ENCODE measurements at places on chromosomes 12 and 14.

DNA sequence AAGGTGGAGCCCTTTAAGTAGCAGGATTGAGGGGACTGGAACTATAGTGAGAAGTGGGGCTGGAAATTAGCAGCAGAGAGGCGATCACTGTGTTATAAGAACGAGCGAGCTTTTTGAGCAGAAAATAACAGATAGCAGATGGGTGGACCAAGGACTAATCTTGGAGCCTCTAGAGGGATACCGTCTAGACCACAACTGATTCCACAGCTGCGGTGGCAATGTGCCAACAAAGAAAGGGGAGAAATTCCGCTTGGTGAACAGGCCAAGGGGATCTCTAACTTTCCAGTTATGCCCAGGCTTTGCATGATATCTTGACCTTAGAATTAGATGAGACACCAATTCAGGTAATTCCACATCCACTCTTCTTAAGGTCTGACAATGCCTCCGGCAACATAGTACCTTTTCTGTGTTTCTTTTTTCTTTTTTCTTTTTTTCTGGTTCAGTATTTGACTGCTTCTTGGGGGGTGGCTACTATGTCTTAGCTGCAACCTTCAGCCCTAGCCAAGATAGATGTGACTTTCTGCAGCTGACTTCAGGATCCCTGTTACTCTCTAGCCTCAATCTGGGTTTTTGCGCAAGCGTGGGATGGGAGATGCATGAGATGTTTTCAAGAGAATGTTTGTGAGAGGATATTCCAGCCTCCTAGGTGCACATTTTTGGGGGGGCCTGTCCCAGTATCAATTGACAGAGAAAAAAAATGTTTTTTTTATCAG lies 143.4 kb upstream of the CPSF6 start:
- DNase-seq: no peak

GRCh38 chr12:24743941-24744793 lies 204.7 kb downstream of the BCAT1 start:
- no peak for DNase-seq

- DNase-seq: no peak
Measured at GRCh38 chr14:73239393-73240241, 2.3 kb downstream of the PAPLN start.

DNA sequence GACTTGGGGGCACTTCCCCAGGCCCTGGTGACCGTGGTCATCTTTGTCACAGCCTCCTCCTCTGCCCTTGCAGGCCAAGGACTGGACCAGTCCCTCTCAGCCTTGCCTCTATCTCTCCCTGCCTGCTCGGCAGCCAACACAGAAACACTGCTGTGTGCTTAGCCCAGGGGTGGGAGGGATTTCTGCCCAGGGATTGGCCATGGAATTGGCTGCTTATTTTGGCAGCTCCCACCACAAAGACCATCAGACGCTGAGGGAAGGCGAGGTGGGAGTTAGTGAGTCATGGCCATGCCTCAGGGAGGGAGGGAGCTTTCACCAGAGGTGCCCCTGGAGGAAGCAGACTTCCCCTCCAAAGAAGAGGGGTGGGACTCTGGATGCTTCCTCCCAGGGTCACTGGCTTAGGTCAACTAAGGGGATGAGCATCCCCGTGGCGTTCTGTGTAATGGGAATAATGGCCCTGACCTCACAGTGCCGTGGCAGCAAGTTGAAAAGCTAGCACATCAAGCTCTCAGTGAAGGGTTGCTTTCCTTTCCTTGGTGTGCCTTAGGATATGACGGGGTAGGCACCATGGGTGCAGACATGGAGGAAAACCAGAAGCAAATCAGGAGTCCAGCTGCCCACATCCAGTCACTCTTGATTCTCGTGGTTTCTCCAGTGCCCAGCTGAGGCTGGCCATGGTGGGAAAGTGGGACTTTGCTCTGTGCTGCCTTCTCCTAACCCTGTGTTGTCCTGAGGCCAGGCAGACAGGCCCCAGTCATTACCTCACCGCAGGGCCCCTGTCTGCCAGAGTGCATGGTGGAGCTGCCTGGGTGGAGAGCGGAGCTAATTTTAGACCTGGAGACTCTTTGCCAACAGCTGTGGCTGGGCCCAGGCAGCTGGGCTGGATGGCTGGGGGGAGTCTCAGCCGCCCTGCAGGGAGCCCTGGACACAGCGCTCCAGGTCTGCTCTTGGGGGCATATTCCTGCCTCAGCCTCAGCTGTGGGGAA lies 21.4 kb downstream of the B4GALNT3 start:
- no peak for DNase-seq

DNA sequence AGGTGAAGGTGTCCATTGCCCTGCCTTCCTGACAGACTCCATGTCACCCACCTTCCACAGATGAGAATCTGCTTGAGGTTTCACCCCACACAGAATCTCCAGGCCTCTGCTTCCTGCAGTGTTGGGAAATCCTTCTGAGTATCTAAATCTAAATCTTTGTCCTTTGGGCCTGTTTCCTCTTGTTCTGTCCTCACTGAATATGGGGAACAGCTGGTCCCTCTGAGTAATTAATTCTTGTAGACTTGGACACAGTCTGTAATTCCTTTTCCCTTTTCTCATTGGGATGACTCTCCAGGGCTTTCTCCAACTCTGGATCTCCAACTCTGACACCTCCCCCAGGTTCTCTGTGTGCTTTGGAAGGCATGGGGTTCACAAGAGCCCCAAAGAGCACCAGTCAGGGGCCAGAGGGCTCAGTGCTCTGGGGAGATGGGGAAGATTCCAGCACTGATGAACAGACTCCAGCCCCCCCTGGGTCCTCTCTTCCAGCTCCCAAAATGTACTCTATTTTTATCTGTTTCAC lies 2.3 kb upstream of the ACVRL1 start:
- no peak for DNase-seq

DNA sequence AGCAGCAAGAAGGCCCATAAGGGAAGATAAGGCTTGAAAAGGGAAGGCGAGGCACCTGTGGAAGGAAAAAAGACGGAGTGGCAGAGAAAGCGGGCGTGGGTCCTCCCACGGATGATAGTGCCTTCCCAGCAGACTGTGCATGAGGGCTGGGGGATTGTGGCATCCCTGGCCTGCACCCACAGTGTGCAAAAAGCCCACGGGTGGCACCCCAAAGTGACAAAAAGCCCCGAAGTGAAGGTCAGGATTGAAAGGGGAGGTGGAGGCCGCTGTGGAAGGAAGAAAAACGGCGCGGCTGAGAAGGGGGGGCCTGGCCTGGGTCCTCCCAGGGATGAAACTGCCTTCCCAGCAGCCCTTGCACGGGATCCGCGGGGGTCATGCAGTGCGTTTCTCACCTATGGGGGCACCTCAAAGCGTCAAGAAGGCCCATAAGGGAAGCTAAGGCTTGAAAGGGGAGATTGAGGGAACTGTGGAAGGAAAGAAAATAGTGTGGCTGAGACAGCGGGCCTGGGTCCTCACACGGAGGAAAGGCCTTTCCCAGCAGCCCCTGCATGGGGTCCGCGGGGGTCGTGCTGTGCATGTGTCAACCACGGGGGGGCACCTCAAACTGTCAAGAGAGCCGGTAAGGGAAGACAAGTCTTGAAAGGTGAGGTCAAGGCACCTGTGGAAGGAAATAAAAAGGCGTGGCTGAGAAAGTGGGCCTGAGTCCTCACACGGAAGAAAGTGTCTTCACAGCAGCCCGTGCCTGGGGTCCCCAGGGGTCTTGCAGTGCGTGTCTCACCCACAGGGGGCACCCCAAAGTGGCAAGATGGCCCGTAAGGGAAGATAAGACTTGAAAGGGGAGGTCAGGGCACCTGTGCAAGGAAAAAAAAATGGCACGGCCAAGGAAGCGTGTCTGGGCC lies 274.1 kb downstream of the ALG10 start:
- DNase-seq: no peak

GRCh38 chr14:59146484-59146883 lies 42.0 kb upstream of the DAAM1 start:
- no peak for DNase-seq

- DNase-seq: no peak
Measured at GRCh38 chr12:53829130-53829819, 77.5 kb upstream of the CISTR start.

- no peak for DNase-seq
Measured at GRCh38 chr12:90423965-90424364, 531.0 kb downstream of the CCER1 start.

- DNase-seq: no peak
Measured at GRCh38 chr14:39467889-39468524, 35.8 kb upstream of the FBXO33 start.

DNA sequence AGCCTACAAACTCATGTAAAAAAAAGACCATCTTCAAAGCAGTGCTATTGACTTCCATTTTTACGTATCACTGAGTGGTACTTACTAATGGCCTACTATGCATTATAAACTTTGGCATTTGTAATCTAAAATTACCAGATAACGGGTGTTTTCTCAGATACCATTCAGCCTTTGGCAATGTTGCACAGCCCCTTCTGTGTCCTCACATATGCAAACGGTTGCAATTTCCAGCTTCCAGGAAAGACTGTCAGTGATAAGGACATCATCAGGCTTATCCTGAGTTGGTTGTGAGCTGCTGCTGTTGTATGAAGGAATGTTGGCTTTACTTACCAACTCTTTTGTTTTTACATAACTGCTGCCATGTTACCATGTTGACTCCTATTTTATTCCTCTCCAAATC lies 1.6 kb upstream of the SLC6A13 start:
- no peak for DNase-seq

DNA sequence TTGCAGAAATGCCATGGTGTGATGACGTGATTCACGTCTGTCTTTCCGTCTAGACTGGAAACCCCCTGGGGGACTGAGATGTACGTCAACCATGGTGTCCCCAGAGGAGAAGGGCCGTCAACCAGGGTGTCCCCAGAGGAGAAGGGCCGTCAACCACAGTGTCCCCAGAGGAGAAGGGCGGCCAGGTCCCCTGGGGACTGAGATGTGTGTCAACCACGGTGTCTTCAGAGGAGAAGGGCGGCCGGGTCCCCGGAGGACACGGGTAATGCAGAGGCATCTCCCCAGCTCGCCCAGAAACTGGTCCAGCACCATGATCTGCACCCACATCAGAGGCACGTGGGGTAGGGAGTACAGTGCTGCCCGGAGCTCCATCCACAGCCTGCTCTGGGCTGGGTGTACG lies 30.6 kb upstream of the GALNT9 start:
- no peak for DNase-seq

- no peak for DNase-seq
Measured at GRCh38 chr12:132049442-132049841, 94.7 kb downstream of the DDX51 start.

GRCh38 chr12:48296586-48297282 lies 54.0 kb downstream of the ZNF641 start:
- DNase-seq: no peak

- DNase-seq: no peak
Measured at GRCh38 chr12:981961-982360, 9.1 kb upstream of the ERC1 start.

DNA sequence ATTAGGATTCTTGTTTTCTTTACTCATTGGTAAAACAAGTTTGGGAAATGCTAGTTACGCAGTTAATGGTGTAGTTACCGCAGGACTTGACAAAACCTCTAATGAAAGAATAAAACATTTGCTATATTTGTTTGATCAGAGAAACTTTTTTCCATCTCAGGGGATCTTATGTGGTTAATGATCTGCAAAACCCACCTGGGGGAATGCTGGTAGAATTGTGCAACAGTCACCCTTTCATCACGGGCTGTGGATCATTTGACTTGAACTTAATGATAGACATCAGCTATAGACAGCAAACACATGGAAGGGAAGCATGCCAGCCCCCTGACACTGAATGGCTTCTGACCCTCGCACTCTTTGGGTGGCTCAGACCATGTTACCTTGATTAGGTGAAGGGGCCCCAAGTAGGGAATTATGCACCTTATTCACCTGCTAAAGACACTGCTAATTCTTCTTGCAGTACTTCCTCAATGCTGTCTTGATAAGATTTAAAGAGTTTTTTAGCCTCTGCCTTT lies 84.2 kb downstream of the PDE3A start:
- DNase-seq: no peak

GRCh38 chr12:20398686-20399085 lies 30.3 kb downstream of the PDE3A start:
- no peak for DNase-seq

GRCh38 chr12:118842866-118843265 lies 138.5 kb upstream of the SRRM4 start:
- no peak for DNase-seq

DNA sequence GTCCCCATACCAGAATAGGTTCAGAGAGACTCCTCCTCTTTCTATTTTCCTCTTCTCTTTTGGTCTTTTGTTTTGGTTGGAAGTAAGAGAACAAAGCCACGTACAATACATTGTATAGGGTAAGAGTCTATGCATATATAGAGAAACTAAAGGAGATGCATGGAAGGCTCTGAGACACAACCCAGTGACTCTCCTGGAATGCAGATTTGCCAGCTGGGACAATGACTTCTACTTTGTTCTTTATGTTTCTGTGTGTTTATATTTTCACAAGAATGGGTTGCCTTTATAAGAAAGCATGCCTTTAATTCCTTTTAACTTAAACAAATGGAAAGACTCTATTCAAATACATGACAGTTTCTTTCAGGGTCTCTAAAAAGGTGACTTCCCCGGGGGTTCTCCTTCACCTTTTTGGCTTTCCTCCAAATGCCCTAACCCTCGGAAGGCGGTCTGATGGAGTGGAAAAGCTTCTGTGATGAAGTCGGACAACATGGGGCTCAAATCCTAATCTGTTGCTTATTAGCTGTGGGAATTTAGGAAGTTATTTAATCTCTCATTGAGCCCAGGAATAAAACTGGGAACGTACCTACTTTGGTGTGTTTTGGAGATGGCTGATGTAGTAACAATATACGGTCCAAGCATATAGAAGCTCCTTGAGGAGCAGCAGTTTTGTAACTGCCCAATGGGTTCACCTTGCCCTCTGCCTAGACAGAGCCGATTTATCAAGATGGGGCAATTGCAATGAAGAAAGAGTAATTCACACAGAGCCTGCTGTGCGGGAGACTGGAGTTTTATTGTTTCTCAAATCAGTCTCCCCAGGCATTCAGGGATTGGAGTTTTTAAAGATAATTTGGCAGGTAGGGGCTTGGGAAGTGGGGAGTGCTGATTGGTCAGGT lies 9.1 kb upstream of the SERPINA1 start:
- no peak for DNase-seq

DNA sequence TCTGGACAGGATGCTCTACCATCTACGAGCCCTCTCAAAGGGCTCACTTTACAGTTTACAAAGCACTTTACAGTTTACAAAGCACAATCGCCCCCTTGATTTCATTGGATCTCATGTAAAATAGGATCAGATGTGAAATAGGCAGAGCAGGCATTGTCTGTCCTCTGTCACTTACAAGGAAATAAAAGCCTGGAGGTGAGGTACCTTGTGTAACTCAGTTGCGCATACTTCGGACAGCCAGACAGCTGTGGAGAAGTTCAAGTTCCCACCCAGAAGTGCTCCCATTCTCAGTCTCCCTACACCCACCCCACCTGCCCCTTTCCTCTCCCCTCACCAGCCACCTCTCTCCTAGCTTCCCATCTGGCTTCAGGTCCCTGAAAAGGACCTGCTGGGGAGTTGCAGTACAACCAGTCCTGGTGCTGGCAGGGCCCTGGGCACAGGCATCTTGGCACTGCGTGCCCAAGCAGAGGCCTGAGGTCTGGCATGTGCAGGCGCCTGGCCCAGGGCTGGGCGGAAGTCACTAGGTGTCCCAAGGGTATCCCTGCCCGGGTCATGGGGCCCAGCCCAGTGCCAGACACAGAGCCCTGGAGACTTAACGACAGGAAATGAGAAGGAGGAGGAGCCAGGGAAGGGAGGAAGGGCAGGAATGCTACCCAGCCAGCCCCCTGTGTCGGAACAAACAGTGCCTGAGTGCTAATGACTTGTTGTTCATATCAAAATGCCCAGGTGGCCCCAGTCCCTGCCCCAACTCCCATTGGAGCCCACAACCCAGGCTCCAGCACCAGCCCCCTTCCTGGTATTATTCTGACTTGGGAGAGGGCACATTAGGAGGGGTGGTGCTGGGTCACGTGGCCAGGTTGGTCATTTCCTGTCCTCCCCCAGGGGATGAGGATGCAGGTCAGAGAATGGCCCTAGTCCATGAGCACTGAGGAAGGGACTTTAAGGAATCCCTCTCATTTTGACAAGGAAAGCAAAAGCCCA lies 5.4 kb downstream of the RAPGEF3 start:
- no peak for DNase-seq

All from activated naive CD4-positive, alpha-beta T cell (primary cell).